ENCODE measurements at places on chromosomes 7 and 10. TPM values are rescaled to one million over a fixed set of nuclear protein-coding genes. Genes with fewer than 3 reads are reported as not detected.
A peak's percentile ranks its signal among the peaks of the same experiment; 100 is the strongest.

Gene ABCF2
- 69.1 TPM for polyA plus RNA-seq

Gene GLRX3
- polyA plus RNA-seq = 153 TPM

GRCh38 chr10:59181668-59182067 lies 5.2 kb downstream of the PHYHIPL start:
- DNase-seq = peak; percentile 83

- no peak for DNase-seq
These were observed 78.0 kb downstream of the MKI67 start for GRCh38 chr10:128047991-128048818.

DNA sequence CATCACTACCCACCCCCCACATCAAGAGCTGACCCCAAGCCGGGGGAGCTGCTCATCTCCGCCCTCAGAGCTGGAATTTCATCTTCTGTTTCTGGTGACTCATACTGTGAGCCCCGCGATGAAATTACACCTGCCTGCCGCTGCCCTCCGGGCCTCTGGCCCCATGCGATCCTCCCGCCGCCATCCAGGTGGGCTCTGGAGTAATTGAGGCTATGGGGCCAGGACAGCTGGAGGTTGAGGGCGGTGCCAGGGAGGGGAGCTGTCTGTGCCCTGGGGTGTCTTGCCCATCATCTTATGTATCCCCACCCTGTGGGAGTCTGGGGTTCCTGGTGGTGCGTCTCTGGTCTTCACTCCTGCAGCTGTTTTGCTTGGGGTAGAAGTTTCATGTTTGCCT lies 9.0 kb downstream of the GTF2IRD1 start:
- DNase-seq = no peak

GRCh38 chr7:98685541-98685940 lies 68.5 kb downstream of the NPTX2 start:
- DNase-seq = no peak

DNA sequence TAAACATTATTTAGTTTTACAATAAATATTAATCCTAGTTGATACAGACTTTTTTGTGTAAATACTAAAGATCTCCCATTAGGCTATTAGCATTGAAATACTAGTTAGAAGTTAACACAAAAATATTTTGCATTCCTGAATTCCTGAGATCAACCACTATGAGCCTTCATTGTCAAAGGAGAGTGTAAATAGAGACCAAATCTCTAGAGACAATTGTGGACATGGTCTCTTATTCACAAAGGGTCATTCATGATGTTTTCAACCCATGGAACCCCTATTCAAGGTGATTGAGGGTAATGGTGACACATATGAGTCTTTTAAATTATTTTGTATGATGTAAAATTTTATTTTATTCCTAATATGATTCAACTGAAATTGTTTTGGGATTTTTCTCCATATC lies 1454.8 kb upstream of the LRRTM3 start:
- no peak for DNase-seq

GRCh38 chr7:134690614-134691504 lies 44.2 kb downstream of the BPGM start:
- DNase-seq = no peak

GRCh38 chr10:13470270-13470669 lies 58.5 kb downstream of the BEND7 start:
- DNase-seq = no peak

All from A549 (cell line).